ENCODE measurements at places on chromosomes 11 and 22. TPM values are rescaled to one million over a fixed set of nuclear protein-coding genes. Genes with fewer than 3 reads are reported as not detected.

Gene SLC6A5
- not detected for total RNA-seq

Gene RDX
- 80.7 TPM for total RNA-seq

Gene GLYAT
- not detected for total RNA-seq

Gene HBG2
- not detected for total RNA-seq

Gene TMEM126A
- 37.1 TPM for total RNA-seq

Gene MMP13
- not detected for total RNA-seq

Gene GPR83
- total RNA-seq, result under 0.01 TPM

Gene IGHMBP2
- 9.6 TPM for total RNA-seq

Gene EEF1G
- 1,333 TPM for total RNA-seq

Gene KRTAP5-8
- not detected for total RNA-seq

Gene SHISAL1
- total RNA-seq, result 1.4 TPM

Gene RFPL2
- total RNA-seq, result not detected

Gene SAA4
- not detected for total RNA-seq
